ENCODE measurements at places on chromosomes 1 and 21. TPM values are rescaled to one million over a fixed set of nuclear protein-coding genes. Genes with fewer than 3 reads are reported as not detected.

GRCh38 chr1:109207467-109208103 is 6.1 kb upstream of the SARS1 start:
- no peak for DNase-seq

Gene DAB1
- 0.17 TPM for total RNA-seq

Gene ERG
- total RNA-seq, result not detected

GRCh38 chr1:228935198-228935663 is 200.0 kb downstream of the RHOU start:
- no peak for DNase-seq

GRCh38 chr1:6823793-6824192 is 38.5 kb downstream of the CAMTA1 start:
- DNase-seq, result no peak

Gene HNRNPCL1
- not detected for total RNA-seq

Gene CHIT1
- not detected for total RNA-seq

Measured in NCI-H460 (cell line).